ENCODE measurements at places on chromosomes 4 and X. TPM values are rescaled to one million over a fixed set of nuclear protein-coding genes. Genes with fewer than 3 reads are reported as not detected.

The HMX1 gene
- not detected for total RNA-seq

The GAB3 gene
- 1.1 TPM for total RNA-seq

The SAGE1 gene
- not detected for total RNA-seq

The CASK gene
- 24.4 TPM for total RNA-seq

The NEUROG2 gene
- total RNA-seq, result not detected

The SMAD1 gene
- total RNA-seq, result 15.6 TPM

The ZBTB49 gene
- total RNA-seq, result 0.81 TPM

The CYP4V2 gene
- 18.3 TPM for total RNA-seq

The RAB9B gene
- 0.51 TPM for total RNA-seq

The FRAS1 gene
- total RNA-seq, result 32.2 TPM

The DUSP21 gene
- not detected for total RNA-seq

The PACRGL gene
- total RNA-seq, result 10.8 TPM

The PGAM4 gene
- total RNA-seq, result not detected

The SCML1 gene
- 3.3 TPM for total RNA-seq

The EMCN gene
- not detected for total RNA-seq

The NIPAL1 gene
- total RNA-seq, result 2.4 TPM

The HTRA3 gene
- 3.8 TPM for total RNA-seq

The SCML2 gene
- total RNA-seq, result 0.38 TPM

The TEX13D gene
- not detected for total RNA-seq

The STAP1 gene
- not detected for total RNA-seq

The RIPPLY1 gene
- total RNA-seq, result 0.51 TPM

The NRK gene
- 17.1 TPM for total RNA-seq

The LINC00632 gene
- total RNA-seq, result 6.4 TPM

The ETNPPL gene
- not detected for total RNA-seq

The PASD1 gene
- total RNA-seq, result not detected

The CXorf65 gene
- total RNA-seq, result not detected

The MAGEA8 gene
- total RNA-seq, result not detected

The NHSL2 gene
- total RNA-seq, result 2.8 TPM

The PNMA5 gene
- not detected for total RNA-seq

The NLRP2B gene
- not detected for total RNA-seq

The HAND2 gene
- total RNA-seq, result not detected

The SRPK3 gene
- total RNA-seq, result not detected

Measured in mesangial cell (primary cell).